GM23338 (cell line): ENCODE measurements at places on chromosomes 12 and 14. TPM values are rescaled to one million over a fixed set of nuclear protein-coding genes. Genes with fewer than 3 reads are reported as not detected.

The IFNG-AS1 gene
- total RNA-seq, result not detected in 2 replicates

The KRT78 gene
- not detected in 2 replicates for total RNA-seq

DNA sequence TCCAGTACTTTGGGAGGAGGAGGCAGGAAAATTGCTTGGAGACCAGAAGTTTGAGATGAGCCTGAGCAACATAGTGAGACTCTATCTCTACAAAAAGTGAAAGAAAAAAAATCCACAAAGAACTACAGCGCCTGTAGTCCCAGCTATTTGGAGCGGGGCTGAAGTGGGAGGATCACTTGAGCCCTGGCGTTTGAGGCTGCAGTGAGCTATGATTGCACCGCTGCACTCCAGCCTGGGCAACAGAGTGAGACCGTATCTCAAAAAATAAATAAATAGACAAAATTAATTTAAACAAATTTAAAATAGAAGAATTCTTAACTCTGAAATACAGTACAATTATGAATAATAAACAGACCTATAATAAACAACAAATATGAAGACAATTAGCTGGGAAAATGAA is 40.9 kb downstream of the ATL1 start:
- DNase-seq, result peak; percentile 52

The DPF3 gene
- total RNA-seq, result 1.0 TPM in 1 of 2 replicates, not detected in the other

DNA sequence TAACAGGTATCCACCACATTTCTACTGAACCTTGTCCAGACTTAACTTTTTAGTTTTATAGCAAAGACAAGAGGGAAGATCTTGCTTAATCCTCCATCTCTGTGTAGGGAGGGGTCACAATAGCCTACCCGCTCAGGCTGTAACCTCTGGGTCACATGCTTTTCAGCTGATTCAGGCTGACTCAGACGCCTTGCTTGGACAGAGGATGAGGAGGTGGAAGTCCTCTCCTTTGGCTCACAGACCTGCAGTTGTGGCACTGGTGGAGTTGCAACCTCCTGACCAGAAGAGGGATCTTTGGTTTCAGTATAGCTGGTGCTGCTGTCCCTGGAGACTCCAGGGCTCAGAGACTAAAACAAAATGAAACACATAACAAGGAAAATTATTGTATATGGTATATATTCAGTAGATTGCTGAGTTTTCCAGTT is 16.2 kb downstream of the ACIN1 start:
- no peak for DNase-seq

- DNase-seq, result no peak
Measured at GRCh38 chr14:91245029-91245428, 525 bp upstream of the GPR68 start.

- no peak for DNase-seq
Measured at GRCh38 chr14:85576848-85577542, 47.1 kb downstream of the FLRT2 start.

- DNase-seq, result no peak
Measured at GRCh38 chr12:132881818-132882217, 5.6 kb downstream of the CHFR start.
